ENCODE measurements at places on chromosomes 11 and 22. TPM values are rescaled to one million over a fixed set of nuclear protein-coding genes. Genes with fewer than 3 reads are reported as not detected.

The CASP12 gene
- total RNA-seq, result not detected

The ABTB2 gene
- total RNA-seq, result 9.9 TPM

The CXCR5 gene
- total RNA-seq, result not detected

GRCh38 chr11:43952401-43953342 lies 10.2 kb downstream of the C11orf96 start:
- no peak for DNase-seq

- DNase-seq, result no peak
Measured at GRCh38 chr22:37708580-37709444, 12.0 kb downstream of the TRIOBP start.

DNA sequence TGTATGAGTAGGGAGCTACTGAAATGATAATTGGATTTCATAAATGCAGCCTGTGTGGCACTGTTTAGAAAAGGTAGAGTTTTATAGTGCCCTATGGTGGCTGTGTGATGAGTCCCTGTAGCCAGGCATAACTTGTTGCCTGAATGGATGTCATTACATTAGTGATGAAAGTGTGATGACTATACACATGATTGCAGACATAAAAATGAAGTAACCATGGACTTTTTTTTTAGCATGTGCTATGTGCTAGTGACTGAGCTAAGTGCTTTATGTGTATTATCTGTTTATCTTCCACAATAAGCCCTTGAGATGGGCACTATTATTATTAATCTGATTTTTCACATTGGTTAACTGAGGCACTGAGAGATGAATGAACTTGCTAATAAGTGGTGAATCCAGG lies 13.5 kb upstream of the GRAMD1B start:
- no peak for DNase-seq

GRCh38 chr11:6568191-6568918 lies 35.1 kb downstream of the RRP8 start:
- peak; percentile 67 for DNase-seq

GRCh38 chr11:30113326-30113898 lies 96.6 kb upstream of the KCNA4 start:
- no peak for DNase-seq

- DNase-seq, result no peak
Measured at GRCh38 chr22:36208162-36208765, 6.7 kb upstream of the APOL4 start.

DNA sequence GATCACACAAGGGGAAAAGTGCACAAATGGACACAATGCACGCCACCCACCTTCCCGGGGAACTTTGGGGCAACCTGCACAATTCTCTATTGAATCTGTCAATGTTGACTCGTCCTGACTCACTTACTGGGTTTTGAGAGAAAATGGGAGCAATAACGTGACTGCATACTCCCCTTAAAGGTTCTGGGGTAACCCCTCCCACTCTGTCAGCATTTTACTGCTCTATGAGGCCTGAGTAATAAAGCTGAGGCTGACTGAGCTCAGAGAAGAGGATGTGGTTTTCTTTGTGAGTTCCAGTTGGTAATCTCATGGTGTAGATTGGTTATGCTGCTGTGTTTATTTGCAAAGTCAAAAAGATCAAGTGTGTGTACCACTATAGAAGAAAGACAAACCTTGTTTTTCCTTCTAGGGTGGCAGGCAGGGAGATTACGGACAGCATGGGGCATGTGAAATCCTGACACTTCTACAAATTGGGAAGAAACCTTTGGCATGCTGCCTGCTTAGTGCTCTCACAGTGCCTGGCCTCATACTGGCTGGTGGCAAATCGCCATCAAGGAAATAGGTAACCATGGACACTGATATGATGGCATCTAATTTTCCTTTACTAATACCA lies 16.1 kb upstream of the APOA1 start:
- DNase-seq, result no peak

- DNase-seq, result no peak
Measured at GRCh38 chr11:45386972-45387371, 100.8 kb upstream of the SYT13 start.

DNA sequence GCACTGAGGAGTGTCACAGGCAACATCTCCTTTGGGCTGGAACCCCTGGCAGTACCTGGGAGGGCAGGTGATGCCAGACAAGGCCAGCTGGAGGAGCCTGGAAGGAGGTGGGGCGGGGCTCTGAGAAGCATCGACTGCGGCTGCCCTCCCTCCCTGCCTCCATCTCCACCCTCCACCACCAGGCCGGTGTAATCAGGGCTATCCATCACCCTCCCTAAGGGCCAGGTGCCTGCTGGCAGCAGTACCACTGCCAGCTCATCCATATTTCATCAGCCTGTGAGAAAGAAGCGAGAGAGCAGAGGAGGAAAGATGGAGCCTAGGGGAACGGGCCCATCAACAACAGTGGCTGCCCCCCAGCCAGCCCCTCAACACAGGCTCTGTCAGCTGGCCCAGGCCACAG lies 51.4 kb upstream of the RASD2 start:
- no peak for DNase-seq
